Nephron progenitor cell (in vitro differentiated cells): ENCODE measurements at places on chromosomes 7 and 10.

DNA sequence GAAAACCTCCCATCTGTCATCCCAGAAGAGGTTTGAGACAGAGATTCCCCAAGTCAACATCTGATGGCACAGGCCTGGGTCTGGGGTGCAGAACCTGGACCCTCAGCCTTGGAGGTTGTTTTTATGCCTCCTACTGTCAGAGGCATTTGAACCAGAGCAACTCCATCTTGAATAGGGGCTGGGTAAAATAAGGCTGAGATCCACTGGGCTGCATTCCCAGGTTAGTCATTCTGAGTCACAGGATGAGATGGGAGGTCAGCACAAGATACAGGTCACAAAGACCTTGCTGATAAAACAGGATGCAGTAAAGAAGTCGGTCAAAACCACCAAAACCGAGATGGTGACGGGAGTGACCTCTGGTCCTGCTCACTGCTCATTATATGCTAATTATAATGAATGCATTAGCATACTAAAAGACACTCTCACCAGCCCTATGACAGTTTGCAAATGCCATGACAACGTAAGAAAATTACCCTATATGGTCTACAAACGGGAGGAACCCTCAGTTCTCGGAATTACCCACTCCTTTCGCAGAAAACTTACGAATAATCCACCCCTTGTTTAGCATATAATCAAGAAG is 92.0 kb downstream of the ITGA8 start:
- no peak for DNase-seq

- no peak for DNase-seq
These were observed 36.0 kb downstream of the MKLN1 start for GRCh38 chr7:131363719-131364118.

DNA sequence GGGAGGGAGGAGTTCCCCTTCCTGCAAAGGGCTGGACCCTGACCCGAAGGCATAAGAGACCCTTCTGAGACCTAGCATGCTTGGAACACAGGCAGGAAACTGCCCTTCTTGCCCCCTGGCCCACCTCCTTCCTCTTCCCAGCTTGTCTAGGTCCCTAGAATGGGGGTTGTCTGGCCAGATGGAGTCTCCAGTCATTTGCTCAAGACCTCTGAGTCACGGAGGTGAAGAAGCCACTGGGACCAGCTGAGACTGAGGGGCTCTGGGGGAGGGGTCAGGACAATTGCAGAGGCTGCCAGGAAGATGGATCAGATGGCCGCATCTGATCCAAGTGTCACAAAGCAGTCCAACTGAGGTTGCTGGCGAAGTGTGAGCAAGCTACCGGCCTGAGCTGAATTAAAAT is 46.2 kb downstream of the COL13A1 start:
- DNase-seq: no peak

- DNase-seq: no peak
These were observed 106.6 kb downstream of the PRKCQ start for GRCh38 chr10:6473430-6473829.

DNA sequence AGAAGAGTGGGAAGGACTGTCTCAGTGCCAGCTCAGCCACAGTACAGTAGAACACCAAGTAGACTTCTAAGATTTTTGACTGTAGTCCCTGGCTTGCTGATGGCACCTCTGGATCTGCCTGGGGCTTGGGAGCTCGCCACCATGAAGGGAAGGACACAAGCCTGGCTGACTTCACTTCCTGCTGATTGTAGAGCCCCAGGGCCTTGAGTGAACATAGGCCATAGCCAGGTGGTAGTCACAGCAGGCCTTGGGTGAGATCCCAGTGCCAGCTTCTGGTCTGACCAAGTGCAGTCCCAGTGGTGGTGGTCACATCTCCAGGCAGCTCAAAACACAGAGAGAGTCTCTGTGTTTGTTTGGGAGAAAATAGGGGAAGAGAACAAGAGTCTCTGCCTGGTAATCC is 57.6 kb upstream of the HBP1 start:
- DNase-seq: no peak

DNA sequence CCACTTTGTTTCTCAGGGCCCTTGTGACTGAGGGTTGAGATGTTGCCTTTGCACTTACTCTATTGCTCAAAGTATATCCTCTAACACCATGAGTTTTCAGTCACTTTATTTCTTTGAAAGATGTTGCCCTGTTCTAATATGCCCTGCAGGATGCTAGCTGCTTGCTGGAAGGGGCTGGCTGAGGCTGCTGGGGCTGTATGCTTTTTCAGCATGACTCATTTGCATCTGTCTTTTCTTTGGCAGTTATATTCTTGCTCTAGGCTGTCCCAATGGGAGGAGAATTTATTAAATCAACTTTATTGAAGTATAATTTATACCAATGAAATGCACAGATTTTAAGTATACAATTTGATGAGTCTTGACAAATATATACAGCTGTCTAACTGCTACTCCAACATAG is 157.7 kb downstream of the PLPP4 start:
- DNase-seq: no peak

- no peak for DNase-seq
These were observed 158.3 kb upstream of the PFKP start for GRCh38 chr10:2908851-2909630.
